Type B pancreatic cell (in vitro differentiated cells): ENCODE measurements at places on chromosomes 3 and 15. TPM values are rescaled to one million over a fixed set of nuclear protein-coding genes. Genes with fewer than 3 reads are reported as not detected.

DNA sequence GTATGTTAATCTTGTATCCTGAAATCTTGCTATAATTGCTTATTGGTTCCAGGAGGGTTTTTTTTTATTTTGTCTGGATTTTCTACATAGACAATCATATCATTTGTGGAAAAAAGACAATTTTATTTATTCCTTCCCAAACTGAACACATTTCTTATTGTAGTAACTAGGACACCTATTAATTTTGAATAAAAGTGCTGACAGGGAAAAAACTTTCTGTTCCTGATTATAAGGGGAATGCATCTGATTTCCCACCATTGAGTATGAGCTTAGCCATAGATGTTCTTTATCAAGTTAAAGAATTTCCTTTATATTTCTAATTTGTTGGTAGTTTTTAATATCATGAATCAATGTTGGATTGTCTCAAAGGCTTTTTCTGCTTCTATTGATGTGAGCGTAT, 460.7 kb upstream of the CNTN3 start:
- no peak for DNase-seq

DNA sequence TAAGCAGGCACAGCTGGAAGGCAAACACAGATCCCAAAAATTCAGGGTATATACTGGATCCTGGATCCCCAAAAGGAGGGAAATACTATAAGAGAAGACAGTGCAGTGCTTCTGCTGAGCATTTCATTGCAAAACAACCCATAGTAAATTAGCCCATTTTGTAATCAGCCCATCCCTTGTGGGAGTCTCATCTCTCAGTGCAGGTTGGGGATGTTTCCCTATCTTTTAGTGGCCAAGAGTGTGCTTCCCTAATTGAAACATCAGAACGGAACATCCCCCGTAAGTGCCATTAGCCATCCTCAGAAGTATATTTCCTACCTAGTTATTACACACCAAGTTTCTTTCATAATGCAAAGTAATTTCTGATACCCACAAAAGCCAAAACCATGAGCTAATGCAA, 11.2 kb upstream of the MTMR14 start:
- no peak for DNase-seq

The ARHGEF26 gene
- total RNA-seq, result 7.8 and 12.7 TPM in 2 replicates

The ZCWPW2 gene
- 0.71 and 0.99 TPM in 2 replicates for total RNA-seq

DNA sequence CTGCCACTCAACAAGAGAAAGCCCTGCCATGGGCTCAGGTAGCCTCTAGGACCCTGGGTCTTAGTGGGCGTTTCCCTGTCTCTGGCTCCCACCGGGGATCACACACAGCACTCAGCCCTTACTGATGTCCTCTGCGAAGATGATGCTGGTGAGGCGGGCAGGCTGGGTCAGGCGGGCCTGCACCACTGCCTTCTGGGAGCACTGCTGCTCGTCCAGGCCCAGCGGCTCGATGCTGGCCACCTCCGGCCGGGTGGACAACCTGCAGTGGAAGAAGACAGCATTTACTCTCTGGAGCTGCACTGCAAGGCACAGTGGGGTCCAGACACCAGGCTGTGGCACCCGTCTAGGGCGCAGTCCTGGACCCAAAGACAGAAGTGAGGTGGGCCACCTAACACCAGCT, 20.5 kb downstream of the NUP210 start:
- no peak for DNase-seq

The EIF3J gene
- total RNA-seq, result 60.9 and 91.1 TPM in 2 replicates

The ACTC1 gene
- 0.52 and 19.7 TPM in 2 replicates for total RNA-seq

DNA sequence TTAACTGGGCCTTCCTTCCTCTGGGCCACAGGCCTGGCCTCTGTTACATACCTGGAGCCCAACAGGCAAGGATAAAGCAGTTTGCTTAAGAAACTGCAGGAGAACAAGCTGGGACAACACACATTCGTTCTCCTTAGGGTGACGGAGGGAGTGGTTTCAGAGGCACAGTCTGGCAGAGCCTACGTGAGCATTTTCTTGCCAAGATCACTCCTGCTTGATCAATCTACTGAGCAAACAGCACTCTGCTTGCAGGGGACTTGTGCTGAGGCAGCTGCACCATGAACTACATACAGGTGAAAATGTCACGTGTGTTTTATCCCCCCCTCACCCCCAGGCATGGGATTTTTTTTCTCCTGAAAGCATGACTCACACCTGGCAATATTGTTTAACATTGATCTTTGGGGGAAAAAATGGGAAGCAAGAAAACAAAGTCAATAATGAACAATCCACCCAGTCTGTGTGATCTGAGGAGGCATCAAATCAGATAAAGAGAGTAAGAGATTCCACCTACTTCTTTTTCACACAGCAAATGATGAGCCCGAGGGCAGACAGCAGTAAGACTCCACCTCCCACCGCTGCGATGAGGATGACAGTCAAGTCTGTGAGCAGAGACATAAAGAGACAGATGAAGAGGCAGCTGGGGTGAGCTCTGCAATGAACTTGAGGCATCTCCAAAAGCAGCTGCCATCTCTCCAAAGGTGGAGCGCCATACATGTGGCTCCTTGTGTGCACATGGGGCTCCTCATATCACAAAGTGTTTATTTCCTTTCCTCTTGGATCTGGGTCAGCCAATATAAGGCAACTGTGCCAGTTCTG, 57.4 kb downstream of the CDCP1 start:
- no peak for DNase-seq

DNA sequence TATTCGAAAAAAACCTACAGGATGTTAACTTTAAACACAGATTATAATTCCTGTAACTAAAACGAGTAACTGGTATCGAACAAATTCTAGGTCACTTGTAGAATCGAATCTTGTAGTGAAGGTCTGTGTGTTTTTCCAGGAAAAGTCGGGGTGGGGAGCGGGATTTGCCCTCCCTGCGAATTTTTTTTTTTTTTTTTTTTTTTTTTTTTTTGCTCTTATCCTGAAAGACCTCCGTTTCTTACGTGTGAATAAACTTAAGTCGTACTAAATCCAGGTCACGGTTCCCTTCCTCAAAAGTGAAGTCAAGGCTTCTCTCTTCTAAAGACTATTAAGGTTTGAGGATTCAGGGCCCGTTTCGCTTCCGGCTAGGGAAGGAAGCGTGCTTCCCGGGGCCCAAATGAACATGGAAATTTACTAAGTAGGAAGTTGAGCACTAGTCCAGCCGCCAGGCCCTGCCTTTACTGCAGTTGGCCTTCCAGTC, 770 bp downstream of the TBC1D5 start:
- DNase-seq, result no peak

The CFAP20DC gene
- 4.7 and 5.2 TPM in 2 replicates for total RNA-seq

The RETNLB gene
- total RNA-seq, result 1.1 TPM in 1 of 2 replicates, not detected in the other

The MEGF11 gene
- 2.6 and 3.3 TPM in 2 replicates for total RNA-seq

DNA sequence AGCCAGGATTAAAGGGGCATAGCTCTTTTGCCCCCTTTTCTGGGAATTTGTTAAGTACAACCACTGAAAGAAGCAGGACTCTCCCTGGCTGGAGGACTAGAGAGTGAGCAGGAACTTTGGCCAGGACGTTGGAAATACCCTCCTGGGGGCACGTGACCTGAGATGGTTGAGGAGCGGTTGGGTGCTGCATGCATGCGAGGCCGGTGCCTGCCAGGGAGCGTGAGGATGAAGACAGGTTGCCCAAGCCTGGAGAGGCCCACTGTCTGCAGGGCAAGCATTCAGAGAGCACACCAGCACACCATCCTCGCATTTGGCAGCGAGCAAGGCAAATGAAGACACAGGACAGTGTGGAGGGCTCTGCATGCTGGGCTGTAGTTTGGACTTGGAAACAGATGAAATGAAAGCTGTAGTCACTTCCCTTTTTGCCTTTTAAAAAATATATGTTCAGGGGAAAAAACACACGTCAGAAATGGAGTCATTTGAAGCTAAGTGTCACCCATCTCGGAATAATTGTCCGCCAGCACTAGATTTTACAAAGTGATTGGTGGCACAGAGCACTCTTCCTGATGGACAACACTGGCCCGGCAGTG, 217.6 kb downstream of the SLCO3A1 start:
- DNase-seq, result no peak

DNA sequence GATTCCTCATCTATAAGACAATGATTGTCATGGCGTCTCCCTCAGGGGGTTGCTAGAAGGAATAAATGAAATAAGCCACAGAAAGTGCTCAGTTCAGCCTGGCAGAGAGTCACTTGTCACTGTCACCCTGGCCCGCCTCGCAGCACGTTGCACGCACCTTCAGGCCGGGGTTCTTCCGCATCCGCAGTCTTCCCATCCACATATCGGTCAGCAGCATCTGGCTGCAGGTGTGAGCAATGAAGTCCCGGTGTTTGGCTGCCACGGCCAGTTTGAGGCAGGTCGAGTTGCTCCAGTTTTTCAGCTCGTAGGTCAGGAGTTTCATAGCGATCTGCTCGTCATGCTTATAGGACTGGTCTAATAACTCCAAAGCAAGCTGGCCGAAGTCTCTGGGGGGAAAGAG, 48.5 kb upstream of the MTMR10 start:
- no peak for DNase-seq

- no peak for DNase-seq
These were observed 158.5 kb upstream of the SMAD3 start for GRCh38 chr15:66906668-66907614.

The SPTBN5 gene
- 3.1 and 4.2 TPM in 2 replicates for total RNA-seq

- DNase-seq, result no peak
These were observed 274.4 kb upstream of the LYSMD4 start for GRCh38 chr15:100007609-100008008.

- DNase-seq, result no peak
These were observed 62.4 kb upstream of the STAC start for GRCh38 chr3:36317915-36318314.

- DNase-seq, result no peak
These were observed 27.6 kb downstream of the DET1 start for GRCh38 chr15:88518903-88519302.

- DNase-seq, result no peak
These were observed 2.1 kb upstream of the USP4 start for GRCh38 chr3:49341996-49342395.
